ENCODE measurements at places on chromosomes 2 and 18.

DNA sequence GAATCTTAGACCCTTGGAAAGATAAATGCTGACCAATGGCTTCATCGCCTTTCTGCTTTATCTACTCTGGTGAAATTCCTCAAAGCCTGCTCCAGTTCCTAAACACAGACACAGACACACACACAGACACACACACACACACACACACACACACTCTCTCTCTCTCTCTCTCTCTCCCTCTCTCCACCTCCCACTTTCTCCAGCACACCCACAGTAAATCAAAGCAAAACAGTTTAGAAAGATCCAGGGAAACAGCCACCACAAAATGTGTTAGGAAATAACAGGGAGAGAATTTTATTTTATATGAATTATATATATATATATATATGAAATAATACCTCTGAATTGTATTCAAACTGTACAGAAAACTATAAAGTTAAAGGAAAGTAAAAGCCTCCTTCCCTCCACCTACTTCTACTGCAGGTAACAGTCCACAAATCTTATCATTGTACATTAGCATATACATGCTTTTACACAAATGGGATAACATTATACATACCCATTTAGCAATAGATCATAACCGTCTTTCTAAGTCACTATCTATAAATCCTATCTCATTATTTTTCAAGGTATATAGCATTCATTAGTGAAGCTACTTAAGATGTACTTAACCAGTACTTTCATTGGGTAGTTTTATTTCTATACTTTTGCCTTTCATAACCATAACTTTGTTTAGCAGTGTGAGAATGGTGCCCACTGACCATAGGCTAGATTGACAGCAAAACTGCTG lies 38.5 kb downstream of the MREG start:
- DNase-seq = no peak

DNA sequence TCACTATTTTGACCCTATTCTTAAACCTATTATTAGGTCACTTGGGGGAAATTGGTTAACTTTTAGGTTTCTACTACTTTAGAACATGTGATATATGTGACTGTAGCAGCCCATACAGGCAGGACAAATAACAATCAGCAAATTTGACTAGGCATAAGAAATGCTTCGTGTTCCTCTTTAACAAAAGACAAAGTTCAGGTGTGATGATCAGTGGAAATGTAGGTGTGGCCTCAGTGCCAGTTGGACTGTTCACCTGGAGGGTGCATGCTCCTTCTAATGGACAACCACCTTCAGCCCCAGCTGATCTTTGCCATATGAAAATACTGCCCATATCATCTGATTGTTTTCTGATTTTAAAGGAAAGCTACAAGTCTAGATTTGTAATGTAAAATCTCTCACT lies 6.4 kb downstream of the PDK1 start:
- DNase-seq = no peak

- DNase-seq = peak; percentile 31
Observed at GRCh38 chr2:127106457-127106990, 430 bp downstream of the BIN1 start.

DNA sequence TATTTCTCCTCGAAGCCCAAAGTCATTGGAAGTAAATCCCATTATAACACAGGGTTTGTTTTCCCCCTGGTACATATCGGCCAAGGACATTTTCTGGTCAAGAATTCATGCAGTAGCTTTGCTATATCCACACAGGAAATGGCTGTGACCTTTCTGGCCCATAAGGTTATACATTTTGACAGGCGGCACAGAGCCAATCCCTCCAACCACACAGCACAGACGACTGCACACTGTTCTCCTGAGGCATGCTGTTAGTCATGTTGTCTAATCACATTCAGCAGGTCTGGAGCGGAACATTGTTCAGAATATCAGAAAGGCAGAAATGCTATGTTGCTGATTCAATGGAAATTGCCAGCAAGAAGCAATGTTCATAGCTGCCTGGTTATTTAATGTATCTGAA lies 742.3 kb upstream of the SLC8A1 start:
- DNase-seq = peak; percentile 23

DNA sequence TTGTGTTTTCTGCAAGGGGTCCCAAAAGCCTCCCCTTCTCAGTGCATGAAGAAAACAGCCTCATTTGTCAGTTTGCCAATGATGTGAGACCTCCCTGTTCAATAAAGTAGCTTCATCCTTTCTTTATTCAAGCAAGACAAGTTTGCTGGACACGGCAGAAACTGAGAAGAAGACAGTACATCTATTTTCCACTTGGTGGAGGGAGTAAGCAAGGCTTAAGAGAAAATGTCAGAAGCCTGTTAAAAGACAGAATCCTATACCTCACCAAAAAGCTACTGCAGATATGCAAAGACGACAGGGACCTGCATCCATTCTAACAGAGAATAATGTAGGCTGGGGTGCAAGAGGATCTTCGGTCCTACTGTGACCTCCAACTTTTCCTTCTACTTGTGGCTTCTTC lies 506.8 kb upstream of the VRK2 start:
- no peak for DNase-seq

DNA sequence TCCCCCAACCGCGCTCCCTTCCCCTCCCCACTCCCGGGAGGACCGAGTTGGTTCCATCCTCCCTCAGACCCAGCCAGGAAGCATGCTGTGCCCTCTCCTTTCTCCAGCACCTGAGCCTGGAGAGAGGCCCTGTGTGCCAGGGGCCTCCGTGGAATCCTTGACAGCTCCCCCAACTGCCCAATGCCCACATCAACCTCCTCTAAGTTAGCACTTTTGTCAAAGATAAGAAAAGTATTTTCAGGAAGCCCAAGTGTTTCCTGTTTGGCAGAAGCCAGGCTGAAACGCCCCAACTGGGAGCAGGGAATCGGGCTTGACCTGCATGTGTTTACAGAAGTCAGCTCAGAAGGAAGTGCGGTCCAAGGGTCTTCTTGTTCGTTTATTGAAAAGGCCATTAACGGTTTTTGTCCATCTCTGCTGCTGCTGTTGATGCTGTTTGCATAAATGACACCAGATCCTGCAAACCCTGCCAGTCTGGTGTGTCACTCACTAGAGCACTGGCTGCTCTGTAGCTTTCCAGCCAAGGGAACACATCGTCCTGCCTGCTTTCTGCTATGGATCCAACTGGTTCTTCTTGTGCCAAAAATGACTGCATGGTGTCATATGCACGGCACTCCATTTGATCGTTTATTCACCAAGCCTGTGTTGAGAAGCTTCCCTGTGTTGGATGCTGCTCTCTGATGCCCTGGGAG lies 35.4 kb upstream of the COL6A3 start:
- peak; percentile 47 for DNase-seq

DNA sequence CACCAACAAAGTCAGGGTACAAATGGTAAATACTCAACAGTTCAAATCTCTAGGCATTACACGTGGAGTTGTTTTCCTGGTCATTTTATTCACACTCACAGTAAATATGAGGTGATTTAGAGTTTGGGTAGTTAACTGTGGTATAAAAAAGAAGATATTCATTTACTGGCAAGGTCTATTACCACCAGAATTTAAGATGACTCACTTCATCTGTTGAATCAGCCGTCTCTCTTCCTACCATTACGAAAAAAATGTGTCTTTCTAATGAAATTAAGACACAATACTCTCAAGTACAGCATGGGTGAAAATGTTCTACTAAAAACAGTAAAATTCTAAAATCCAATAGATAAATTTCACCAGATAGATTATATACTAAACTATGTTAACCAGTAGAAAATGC lies 21.0 kb upstream of the GPR75 start:
- DNase-seq = no peak

GRCh38 chr2:25707927-25708590 lies 34.7 kb upstream of the DTNB start:
- DNase-seq = no peak

DNA sequence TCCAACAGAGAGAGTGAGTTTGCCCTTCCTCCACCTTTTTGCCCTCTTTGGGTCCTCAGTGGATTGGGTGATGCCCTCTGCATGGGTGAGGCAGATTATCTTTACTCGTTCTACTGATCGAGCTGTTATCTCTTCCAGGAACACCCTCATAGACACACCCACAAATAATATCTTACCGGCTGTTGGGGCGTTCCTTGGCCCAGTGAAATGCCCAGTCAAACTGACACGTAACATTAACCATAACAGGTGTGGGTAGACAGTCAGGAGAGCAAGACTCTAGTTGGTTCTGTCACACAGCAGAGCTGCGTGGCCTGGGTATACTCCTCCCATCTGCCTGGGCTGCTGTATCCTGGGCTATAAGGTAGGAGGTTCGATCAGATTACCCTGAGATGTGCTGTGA lies 144.1 kb downstream of the AGAP1 start:
- no peak for DNase-seq

All from MG63 (cell line).